ENCODE measurements at places on chromosomes 11 and 22.
A peak's percentile ranks its signal among the peaks of the same experiment; 100 is the strongest.

- H3K27me3 ChIP-seq: no peaks in the 10 kb centered on the region
- H3K4me3 ChIP-seq: no peak overlapping the region
- no peaks in the 10 kb centered on the region for H3K36me3 ChIP-seq
- H3K27ac ChIP-seq: no peak overlapping the region
- H3K4me1 ChIP-seq: no peaks in the 10 kb centered on the region
These were observed 40.6 kb upstream of the GNAZ start for GRCh38 chr22:23029521-23030228.

DNA sequence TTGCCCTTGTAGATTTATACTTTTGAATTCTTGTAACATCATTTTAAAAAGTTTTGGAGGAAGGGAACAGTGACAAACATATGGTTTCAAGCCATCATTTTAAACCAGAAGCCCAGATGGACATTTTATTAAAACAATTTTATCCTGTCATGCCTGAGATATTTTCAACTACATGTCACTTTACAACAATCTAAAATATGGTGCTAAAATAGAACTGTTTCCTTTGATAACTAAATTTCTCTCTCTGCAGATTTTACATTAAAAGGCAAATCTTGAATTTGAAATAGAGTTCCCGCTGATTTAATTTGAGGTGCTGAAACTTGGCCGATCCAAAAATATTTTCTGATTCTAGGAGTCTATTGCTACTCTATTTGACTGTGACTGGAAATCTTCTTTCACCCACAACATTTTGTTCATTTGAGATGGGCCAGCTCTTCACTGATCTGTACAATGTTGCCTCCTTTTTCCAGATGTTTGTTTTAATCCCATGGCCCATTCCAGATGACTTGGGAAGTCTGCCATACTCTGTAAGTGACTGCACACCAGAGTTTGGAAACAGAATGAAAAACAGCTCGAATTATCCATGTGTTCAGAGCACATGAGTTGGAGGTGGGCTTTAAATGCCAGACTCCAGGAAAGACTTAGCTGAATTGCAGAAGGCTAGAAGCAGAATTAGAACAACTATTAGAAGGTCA lies 402.5 kb downstream of the TMEM135 start:
- no peak for DNase-seq
- H3K27me3 ChIP-seq: no peaks in the 10 kb centered on the region
- H3K27ac ChIP-seq: no peak overlapping the region
- no peaks in the 10 kb centered on the region for H3K36me3 ChIP-seq
- no peak overlapping the region for H3K4me3 ChIP-seq

DNA sequence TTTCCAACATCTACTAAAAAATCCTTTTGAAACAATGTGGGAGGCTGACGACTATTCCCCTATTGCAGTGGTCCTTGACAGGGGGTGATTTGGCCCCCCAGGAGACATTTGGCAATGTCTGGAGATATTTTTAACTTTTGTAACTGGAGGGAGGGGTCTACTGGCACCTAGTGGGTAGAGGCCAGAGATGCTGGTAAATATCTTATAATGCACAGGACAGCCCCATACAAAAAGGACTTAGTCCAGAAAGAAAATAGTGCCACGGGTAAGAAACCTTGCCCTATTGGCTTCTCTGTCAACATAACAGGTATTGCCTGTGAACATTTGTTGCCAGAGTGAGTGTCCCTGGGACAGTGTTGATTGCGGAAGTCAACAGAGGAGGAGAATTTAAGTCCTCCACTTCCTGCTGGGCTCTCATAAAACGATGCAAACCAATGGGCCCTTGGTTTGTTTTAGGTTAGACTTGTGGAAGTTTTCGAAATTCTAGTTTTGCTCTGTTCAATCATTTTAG lies 101.6 kb downstream of the MAML2 start:
- H3K27ac ChIP-seq: peak overlapping the region; percentile 88
- no peaks in the 10 kb centered on the region for H3K36me3 ChIP-seq
- H3K4me1 ChIP-seq: peaks cover 7% of the 10 kb centered on the region
- no peaks in the 10 kb centered on the region for H3K27me3 ChIP-seq
- DNase-seq: no peak

DNA sequence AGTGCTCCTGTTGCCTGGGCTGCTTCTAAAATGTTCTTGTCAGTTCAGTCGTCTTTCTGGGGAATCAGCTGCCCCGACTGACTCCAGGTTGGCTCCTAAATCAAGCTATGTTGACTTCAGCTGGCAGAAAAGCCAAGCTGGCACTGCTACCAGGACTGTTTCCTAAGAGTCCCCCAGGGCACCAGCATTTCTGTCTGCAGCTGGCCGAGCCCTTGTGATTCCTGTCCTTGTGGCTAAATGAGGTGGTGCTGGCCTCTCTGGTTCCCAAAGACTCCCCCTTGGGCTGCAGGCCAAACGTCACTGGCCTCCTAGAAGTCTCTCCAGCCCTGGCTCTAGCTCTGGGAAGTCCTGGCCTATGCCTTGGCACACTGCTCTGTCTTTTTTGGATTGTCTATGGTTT lies 31.1 kb downstream of the GRAMD1B start:
- no peaks in the 10 kb centered on the region for H3K36me3 ChIP-seq
- H3K4me3 ChIP-seq: no peak overlapping the region
- no peaks in the 10 kb centered on the region for H3K27me3 ChIP-seq

GRCh38 chr11:34492806-34493414 lies 20.7 kb downstream of the ELF5 start:
- H3K4me3 ChIP-seq: no peak overlapping the region
- H3K27ac ChIP-seq: no peak overlapping the region
- no peaks in the 10 kb centered on the region for H3K4me1 ChIP-seq
- DNase-seq: no peak
- peaks cover 12% of the 10 kb centered on the region for H3K27me3 ChIP-seq

DNA sequence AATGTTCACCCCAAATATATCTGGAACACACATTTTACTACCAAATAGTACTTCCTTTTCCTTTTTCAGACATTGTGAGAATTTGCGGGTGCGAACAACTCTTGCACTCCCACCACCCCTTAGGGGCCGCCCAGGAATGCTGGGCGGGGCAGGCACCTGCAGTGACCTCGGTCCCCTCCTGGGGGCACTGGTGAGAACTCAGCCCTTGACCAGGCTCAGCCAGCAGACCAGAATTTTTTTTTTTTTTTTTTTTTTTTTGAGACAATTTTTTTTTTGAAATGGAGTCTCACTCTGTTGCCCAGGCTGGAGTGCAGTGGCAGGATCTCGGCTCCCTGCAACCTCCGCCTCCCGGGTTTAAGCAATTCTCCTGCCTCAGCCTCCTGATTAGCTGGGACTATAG lies 75.8 kb downstream of the ARHGAP8 start:
- no peak for DNase-seq
- no peaks in the 10 kb centered on the region for H3K4me1 ChIP-seq
- no peaks in the 10 kb centered on the region for H3K36me3 ChIP-seq
- peaks cover 36% of the 10 kb centered on the region for H3K27me3 ChIP-seq
- no peak overlapping the region for H3K27ac ChIP-seq

DNA sequence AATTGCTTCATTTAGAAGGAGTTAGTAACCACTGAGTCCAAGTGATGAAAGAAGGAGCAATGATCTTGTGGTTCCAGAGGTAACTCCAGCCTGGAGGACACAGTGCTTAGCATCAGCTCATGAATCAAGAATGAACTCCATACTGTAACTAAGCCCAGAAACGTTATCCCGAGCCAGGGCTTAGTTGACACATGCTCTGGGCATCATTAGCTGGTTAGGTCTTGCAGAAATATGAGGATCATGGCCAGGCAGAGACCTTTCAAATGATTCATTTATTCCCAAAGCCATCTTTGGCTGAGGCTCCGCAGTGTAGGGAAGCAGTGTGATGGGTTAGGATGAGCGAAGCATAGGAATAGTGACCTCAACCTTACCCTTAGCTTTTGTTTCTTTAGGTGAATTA lies 277.4 kb downstream of the FAM76B start:
- H3K36me3 ChIP-seq: no peaks in the 10 kb centered on the region
- H3K27me3 ChIP-seq: no peaks in the 10 kb centered on the region
- H3K27ac ChIP-seq: peak overlapping the region; percentile 77
- no peak overlapping the region for H3K4me3 ChIP-seq
- peaks cover 18% of the 10 kb centered on the region for H3K4me1 ChIP-seq

DNA sequence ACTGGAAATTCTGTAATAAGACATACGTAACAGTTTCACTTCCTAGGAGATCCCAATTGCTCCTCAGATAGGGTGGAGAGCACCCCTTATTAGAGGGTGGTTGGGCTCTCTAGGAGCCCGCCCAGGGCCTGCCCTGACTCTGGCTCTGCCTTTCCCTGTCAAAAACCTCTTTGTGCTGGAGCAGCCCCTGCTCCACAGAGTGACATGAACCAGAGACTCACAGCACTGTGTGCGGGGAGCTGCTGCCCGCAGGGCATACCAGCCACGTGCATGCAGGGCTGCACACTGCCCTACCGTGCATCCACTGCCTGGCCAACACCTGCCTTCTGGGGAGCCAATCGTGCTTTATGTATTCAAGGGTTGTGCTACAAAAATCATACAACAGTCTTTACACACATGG lies 24.3 kb downstream of the KCNQ1OT1 start:
- H3K27me3 ChIP-seq: no peaks in the 10 kb centered on the region
- no peaks in the 10 kb centered on the region for H3K36me3 ChIP-seq
- H3K4me1 ChIP-seq: peaks cover 24% of the 10 kb centered on the region
- no peak for DNase-seq

DNA sequence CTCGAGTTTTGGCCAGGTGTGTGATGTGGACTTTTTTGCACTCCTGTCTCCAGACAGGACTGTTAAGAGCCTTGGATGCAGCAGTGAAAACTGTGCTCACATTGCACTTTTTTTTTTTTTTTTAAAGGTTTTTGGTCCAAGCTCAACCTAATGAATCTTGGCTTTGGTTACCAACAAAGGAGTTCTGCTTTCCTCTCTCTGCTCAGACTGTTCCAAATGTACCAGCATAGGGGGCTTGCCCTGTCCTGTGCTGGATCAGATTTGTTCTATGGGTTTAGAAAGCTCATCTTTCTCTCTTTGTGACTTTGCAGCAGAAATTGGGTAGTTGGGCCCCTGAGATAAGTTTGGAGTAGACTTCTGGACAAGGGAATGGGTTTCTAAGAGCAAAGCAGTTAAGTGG lies 45.3 kb downstream of the POLD3 start:
- H3K4me3 ChIP-seq: no peak overlapping the region
- peaks cover 43% of the 10 kb centered on the region for H3K36me3 ChIP-seq
- no peaks in the 10 kb centered on the region for H3K27me3 ChIP-seq

GRCh38 chr11:129295746-129296145 lies 79.9 kb upstream of the BARX2 start:
- DNase-seq: no peak
- H3K36me3 ChIP-seq: no peaks in the 10 kb centered on the region
- H3K4me1 ChIP-seq: no peaks in the 10 kb centered on the region
- H3K27ac ChIP-seq: no peak overlapping the region
- H3K4me3 ChIP-seq: no peak overlapping the region
- no peaks in the 10 kb centered on the region for H3K27me3 ChIP-seq

DNA sequence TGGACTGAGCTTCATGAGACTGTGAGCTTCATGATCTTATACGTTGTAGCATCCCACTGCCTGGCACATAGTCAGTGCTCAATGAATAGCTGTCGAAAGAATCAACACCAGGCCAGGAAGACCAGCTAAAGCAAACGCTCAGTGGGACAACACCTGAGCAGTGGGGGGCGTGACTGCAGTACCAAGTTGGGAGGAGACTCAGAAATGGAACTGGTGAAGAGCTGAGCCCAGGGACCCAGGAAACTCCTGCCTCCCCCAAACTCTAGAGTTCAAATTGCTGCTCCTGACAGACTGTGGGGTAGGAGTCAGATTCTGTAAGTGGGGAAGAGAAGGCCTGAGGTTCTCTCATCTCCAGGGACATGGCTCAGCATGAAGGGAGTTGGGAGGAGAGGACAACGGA lies 59.3 kb downstream of the MORC2 start:
- H3K27me3 ChIP-seq: no peaks in the 10 kb centered on the region
- no peaks in the 10 kb centered on the region for H3K4me1 ChIP-seq
- H3K36me3 ChIP-seq: peaks cover 4% of the 10 kb centered on the region
- H3K4me3 ChIP-seq: no peak overlapping the region

DNA sequence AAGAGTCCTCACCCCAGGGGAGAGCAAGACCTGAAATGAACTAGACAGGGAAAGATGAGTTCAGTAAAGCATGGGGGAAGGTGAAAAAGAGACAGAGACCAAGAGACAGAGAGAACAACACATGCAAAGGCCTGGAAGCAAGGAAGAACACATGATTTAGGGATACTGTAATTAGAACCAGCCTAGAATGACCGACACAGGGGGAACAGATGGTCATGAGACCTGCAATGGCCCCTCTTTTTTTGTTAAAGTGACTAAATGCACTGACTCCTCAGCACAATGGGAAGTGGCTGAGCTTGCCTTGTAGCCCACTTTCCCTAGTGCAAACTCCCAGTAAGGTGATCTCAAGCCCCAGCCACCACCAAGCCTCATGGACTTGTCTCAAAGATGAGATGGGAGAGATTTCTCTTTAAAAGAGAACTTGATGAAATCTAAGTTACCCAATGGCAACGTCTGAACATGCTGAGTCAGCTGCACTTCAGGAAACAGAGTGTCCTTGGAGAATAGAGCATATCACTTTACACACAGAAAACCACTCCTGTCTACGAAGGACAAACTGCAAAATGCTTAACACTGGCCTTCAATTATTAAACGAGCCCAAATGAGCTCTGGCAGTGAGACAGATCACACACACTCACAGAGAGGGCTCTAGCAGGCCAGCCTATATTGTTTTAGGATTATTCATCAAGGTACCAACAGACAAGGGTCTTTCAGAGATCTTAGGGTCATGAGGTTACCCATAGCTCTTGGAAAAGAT lies 91.0 kb downstream of the SERGEF start:
- no peak overlapping the region for H3K4me3 ChIP-seq
- peaks cover 12% of the 10 kb centered on the region for H3K4me1 ChIP-seq
- no peaks in the 10 kb centered on the region for H3K36me3 ChIP-seq
- no peaks in the 10 kb centered on the region for H3K27me3 ChIP-seq

All from esophagus muscularis mucosa (tissue), 4 donors.